ENCODE measurements at places on chromosomes 11 and 22.

DNA sequence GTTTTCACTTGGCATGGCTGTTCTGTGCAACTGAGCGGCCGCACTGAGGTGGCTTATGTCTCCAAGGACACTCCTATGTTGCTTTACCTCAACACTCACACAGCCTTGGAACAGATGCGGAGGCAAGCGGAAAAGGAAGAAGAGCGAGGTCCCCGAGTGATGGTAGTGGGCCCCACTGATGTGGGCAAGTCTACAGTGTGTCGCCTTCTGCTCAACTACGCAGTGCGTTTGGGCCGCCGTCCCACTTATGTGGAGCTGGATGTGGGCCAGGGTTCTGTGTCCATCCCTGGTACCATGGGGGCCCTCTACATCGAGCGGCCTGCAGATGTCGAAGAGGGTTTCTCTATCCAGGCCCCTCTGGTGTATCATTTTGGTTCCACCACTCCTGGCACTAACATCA, 2.1 kb downstream of the CLP1 start:
- DNase-seq: no peak

- no peak for DNase-seq
Observed at GRCh38 chr11:9982796-9983579, 311.0 kb downstream of the SBF2 start.

- DNase-seq: no peak
Observed at GRCh38 chr11:27904358-27905055, 203.4 kb downstream of the KIF18A start.

DNA sequence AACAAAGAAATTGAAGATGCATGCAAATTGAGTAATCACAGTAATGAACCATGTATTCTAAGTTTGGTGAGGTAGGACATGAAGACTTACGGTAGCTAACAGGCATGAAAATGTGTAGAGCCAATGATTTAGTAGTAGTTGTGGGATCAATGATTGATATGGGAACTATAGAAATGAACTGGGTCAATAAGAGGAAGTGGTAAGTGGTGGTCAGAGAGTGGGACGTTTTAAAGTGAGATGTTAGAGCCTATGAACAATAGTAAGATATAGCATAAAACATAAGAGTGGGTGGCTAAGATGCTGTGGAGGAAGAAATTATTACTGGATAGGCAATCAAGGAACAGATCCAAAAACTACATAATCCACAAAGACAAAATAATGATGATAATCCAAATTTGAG, 45.0 kb downstream of the DLG2 start:
- no peak for DNase-seq

GRCh38 chr11:89443361-89444322, 47.5 kb downstream of the NOX4 start:
- no peak for DNase-seq

DNA sequence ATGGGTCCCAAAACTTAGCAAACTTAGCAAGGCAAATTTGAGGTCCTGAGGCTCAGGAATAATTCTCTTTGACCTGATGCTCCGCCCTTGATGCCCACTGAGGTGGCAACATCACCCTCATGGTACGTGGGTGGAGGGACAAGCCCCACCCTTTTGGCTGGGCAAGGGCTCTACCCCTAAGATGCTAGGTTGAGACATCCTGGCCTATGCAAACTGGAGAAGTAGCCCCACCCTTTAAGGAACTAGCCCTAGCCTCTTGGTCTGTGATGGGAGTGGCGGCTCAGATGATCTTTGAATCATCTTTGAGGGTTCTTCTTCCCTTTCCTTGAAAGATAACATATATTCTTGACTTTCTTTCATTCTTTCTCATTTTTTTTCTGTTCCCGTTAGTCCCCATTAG, 32.9 kb downstream of the CABIN1 start:
- no peak for DNase-seq

DNA sequence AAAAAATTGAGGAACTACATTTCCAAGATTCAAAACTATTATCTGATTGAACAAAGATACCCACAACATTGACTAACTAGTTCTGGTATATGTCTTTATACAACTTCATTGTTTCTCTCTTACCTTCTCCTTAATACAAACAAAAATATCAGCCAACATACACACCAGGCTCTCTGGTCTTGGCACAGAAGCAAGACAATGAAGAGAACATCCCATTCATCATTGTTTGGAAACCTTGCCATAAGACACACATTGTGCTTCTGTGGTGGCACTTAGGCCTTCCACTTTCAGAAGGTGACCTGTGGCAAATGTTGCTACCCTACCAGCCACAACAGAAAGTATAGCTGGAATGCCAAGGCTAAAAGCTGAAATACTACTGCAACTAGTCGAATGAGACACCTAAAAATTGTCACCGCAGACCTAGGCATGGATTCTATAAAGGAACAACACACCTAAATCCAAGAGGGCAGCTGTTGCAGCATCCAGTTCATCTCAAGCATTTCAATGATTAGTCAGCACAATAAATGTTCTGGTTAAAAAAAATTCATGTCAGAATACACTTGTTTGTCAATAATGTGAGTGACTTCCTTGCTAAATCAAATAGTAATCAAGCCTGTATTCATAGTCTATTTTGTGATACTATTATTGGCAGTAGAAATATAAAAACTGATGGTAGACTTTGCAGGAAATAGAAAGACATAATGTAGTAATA, 26.3 kb downstream of the MAP6 start:
- DNase-seq: no peak

GRCh38 chr11:78647986-78648875, 73.6 kb upstream of the NARS2 start:
- DNase-seq: no peak

Measured in stimulated activated CD4-positive, alpha-beta T cell treated with anti-CD3 and anti-CD28 coated beads, Interleukin-1b, Interleukin-23, amount 100 ng/mL, for 24 hours (primary cell).